CD4-positive, alpha-beta T cell treated with Interferon alpha-2 for 1 hour (primary cell): ENCODE measurements at places on chromosomes 3 and 15.
A peak's percentile ranks its signal among the peaks of the same experiment; 100 is the strongest.

GRCh38 chr3:167493244-167493643 lies 19.4 kb upstream of the SERPINI2 start:
- DNase-seq, result no peak

DNA sequence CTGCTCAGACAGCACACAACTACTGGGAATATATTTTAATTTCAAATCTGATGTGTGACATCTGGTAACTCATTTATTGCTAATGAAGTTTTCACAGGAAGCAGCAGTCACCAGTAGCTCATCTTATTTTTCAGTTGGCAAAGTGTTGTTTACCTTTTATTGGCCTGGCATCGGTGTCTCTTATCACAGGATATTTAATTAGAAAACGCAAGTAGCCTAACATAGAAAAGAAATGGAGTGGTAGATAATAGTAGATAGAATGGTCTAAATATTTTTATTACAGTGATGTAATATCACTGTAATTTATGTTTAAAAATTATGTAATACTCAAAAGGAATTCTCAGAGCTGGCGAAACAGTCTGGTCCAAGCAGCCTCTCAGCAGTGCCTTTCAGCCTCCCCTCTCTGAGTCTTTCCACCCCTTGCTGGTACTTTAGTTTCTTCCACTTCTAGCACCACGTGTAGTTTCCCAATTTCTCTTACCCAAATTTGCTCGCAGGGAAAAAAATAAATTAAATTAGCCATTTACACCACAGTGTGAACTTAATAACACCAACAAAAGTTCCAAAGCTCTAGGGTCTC lies 31.9 kb downstream of the AGTR1 start:
- no peak for DNase-seq

DNA sequence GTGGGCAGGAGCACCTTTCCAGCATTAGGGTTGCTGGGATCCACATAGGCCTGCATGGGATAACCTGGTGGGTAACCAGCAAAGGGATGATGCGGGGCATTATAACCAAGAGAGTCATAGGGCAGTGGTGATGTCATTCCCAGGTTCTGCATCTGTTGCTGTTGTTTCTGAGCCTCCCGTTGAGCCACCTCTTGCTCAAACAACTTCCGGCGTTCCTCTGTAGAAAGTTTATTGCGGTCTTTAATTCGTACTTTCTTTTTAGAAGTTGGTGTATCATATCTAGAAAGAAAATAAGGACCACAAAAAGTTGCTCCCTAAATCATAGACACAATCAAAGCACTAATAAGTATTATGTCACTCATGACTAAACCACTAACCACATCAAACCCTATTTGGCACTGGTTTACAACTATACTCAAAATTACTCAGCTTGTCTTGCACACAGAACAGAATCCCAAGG lies 77.8 kb downstream of the NBEAL2 start:
- DNase-seq, result peak; percentile 69

DNA sequence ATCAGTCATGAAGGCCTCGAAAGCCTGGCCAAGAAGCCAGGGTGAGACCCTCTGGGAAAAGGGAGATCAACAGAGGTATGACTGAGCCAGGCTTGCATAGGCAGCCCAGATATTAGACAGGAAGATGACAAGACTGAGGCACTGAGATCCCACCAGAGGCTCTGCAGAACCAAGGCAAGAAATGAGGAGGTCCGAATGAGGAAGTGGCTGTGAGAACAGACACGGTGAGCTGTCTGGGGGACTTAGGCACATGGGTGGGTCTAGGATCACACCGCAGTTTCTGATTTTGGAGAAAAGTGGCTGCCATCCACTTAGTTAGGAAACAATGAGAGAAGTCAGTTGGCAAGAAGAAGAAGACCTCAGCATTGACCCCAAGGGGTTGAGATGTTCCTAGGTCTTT lies 31.5 kb upstream of the PRSS50 start:
- DNase-seq, result no peak

DNA sequence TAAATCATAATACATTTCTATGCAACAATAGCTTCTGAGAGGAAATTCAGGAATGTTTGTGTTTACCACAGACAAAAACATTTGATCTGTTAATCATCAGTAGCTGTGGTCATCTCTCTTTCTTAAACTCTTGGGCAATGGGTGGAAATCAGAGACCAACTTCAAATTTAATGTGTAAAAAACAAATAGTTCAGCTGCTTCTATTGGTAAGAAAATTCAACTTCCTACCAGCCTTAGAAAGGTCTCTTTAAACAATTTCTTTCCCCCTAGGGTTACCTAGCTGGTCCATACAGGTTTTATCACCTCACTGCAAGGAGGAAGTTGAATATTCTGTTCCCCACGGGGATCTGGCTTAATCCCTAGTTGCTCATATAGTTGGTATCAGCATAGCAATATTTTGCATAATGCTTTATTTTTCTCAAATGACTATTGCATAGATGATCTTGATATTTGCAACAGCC lies 20.3 kb upstream of the PPP4R2 start:
- DNase-seq, result no peak

GRCh38 chr3:180870008-180870699 lies 42.3 kb upstream of the FXR1 start:
- DNase-seq, result no peak

- DNase-seq, result no peak
Observed at GRCh38 chr3:194779729-194780224, 94.1 kb downstream of the FAM43A start.

GRCh38 chr3:72682936-72683452 lies 165.3 kb downstream of the SHQ1 start:
- no peak for DNase-seq

DNA sequence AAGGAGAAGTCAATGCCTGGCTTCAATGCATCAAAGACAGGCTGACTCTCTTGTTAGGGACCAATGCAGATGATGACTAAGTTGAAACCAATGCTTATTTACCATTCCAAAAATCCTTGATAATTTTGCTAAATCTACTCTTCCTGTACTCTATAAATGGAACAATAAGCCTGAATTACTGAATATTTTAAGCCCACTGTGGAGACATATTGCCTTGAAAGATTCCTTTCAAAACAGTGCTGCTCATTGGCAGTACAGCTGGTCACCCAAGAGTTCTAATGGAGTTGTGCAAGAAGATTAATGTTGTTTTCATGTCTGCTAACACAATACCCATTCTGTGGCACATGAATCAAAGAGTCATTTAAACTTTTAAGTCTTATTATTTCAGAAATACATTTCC lies 181.0 kb upstream of the CBLB start:
- no peak for DNase-seq

DNA sequence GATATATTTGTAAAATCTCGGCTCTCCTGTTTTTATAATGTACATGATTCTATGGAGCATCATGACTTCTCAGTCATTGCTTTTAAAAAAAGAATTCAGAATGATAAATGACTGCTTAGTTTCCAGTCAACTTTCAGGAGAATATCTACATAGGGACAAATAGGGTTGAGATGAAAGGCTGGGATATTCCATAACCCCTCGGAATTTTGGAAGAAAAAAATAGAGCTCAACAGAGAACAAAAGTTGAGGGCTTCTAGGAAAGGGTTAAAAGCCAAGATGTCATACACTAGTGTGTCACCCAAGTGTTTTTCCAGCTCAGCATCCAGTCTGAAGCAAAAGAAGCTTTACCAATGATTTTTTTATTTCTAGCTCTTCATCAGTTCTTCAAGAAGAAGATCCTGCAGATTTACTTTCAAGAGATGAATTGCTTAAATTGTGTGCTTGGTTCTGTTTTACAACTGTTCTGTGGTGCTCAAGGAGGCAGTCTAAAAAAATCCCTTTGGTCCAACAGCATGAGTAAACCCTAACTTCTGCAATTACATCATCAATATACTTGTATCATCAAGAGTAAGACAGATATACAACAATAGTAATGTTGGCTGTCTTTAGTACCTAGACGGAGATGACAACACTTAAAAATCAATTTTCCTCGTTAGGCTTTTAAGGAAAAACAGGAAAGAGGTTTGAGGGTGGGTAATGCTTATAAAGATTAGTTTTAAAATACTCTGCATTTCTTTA lies 979 bp downstream of the UNC13C start:
- no peak for DNase-seq

DNA sequence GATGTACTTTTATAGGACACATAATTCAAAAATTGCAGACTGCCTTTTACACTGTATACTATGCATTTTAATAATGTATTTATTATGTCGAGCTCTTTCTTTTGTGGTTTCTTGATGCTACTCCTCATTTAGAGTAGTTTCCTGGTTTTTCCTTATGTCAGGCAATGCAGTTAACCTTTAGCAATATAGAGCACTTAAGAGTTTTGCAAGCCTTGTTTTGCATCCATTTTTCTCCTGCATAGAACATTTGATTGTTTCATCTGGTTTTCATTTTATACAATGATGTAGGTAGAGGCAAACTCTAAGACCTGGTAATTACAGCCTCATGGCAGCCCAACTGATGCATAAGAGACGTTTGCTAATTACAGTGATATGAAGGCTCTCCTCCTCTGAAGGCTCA lies 86.3 kb downstream of the PDZRN3 start:
- DNase-seq, result no peak

DNA sequence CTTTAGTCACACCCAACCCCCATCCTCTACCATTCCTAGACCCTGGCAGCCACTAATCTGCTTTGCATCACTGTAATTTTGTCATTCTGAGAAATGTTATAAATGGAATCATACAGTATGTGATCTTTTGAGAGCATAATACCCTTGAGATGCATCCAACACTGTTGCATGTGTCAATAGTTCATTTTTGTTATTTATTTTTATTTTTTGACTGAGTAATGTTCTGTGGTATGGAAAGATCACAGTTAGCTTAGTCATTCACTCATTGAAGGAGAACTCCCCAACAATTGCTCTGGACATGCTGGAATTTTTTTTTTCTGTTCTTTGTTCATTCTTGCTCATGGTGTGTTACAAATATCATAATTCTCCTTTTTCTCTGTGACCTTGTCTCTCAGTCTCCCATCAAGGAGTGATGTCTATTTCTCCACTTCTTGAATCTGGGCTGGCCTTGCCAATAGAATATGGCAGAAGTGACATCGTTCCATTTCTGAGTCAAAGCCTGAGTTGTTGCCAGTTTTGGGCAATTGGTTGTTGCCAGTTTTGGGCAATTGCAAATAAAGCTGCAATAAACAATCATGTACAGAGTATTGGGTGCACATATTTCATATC lies 6.8 kb upstream of the ADPGK start:
- DNase-seq, result no peak

- DNase-seq, result no peak
Observed at GRCh38 chr3:25335356-25335755, 92.7 kb upstream of the RARB start.

DNA sequence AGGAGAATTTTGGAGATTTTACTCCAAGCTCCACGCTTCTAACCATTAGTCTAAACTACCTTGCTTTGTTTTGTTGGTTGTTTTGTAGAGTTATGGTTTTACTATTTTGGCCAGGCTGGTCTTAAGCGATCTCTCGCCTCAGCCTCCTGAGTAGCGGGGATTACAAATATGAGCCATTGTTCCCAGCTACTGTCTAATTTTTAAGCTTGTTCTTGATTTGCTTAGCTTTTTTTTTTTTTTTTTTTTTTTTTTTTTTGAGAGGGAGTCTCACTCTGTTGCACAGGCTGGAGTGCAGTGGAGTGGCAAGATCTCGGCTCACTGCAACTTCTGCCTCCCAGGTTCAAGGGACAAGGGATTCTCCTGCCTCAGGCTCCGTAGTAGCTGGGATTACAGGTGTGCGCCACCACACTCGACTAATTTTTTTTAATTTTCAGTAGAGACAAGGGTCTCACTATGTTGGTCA lies 28.5 kb downstream of the EFCAB12 start:
- DNase-seq, result no peak

- DNase-seq, result no peak
Observed at GRCh38 chr3:141920701-141921100, 44.3 kb downstream of the ATP1B3 start.
